Effector memory CD4-positive, alpha-beta T cell (primary cell): ENCODE measurements at places on chromosomes 11 and 22.

- no peaks in the 10 kb centered on the region for H3K4me1 ChIP-seq
- no peaks in the 10 kb centered on the region for H3K36me3 ChIP-seq
- H3K4me3 ChIP-seq = no peak overlapping the region
These were observed 44.7 kb upstream of the ZBTB44 start for GRCh38 chr11:130359419-130359818.

GRCh38 chr11:100719362-100719761 lies 32.3 kb downstream of the ARHGAP42 start:
- no peaks in the 10 kb centered on the region for H3K27me3 ChIP-seq
- no peaks in the 10 kb centered on the region for H3K36me3 ChIP-seq
- H3K4me1 ChIP-seq = no peaks in the 10 kb centered on the region
- DNase-seq = no peak
- H3K27ac ChIP-seq = no peak overlapping the region

DNA sequence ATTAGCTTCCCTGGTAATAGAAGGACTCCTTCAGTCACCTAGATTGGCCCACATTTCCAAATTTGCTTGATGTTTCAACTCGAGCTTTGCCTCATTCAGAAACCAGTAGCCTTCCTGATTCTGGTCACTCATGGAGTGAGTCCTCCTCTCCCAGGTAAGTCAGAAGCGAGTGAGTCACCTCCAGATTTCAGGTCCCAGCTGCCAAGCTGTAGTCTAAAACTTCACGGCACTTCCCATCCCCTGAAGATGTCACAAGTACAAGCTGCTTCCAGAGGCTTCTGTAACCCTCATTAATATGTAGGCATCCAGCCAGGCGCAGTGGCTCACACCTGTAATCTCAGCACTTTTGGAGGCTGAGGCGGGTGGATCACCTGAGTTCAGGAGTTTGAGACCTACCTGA lies 23.5 kb downstream of the ARHGAP8 start:
- H3K36me3 ChIP-seq = no peaks in the 10 kb centered on the region
- H3K4me1 ChIP-seq = no peaks in the 10 kb centered on the region

- no peak for DNase-seq
- peaks cover 5% of the 10 kb centered on the region for H3K4me1 ChIP-seq
- no peak overlapping the region for H3K4me3 ChIP-seq
- H3K27me3 ChIP-seq = no peaks in the 10 kb centered on the region
These were observed 5.1 kb upstream of the DRG1 start for GRCh38 chr22:31394326-31394725.

DNA sequence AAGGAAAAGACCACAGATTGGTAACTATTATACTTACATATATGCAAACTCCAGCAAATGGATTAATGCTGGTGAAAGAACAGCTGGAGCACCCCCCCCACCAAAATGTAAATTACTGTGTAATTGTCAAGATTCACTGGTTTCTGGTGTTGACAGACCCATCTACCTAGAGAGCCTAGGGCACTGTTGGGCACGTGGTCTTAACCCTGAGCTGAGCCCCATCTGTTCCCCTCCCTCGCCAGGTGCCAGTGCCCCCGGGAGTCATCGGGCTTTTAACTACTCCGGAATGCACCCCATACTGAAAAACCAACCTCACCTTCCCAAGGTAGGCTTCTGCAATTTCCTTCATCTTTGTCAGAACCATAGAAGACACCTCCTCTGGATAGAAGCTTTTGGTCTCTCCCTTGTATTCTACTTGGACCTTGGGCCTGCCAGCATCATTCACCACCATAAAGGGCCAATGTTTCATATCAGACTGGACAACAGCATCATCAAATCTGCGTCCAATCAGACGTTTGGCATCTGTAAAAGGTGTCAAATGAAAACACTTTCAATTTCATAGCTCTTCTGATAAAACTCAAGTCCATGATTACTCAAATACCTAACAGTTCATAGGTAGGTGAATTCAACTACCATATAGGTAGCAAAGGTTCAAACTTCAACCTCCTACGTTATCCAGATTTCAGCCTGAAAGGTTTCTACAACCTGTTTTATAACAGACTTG lies 1.5 kb downstream of the HSPA8 start:
- H3K4me1 ChIP-seq = peaks cover 60% of the 10 kb centered on the region
- DNase-seq = no peak
- peaks cover 55% of the 10 kb centered on the region for H3K36me3 ChIP-seq

DNA sequence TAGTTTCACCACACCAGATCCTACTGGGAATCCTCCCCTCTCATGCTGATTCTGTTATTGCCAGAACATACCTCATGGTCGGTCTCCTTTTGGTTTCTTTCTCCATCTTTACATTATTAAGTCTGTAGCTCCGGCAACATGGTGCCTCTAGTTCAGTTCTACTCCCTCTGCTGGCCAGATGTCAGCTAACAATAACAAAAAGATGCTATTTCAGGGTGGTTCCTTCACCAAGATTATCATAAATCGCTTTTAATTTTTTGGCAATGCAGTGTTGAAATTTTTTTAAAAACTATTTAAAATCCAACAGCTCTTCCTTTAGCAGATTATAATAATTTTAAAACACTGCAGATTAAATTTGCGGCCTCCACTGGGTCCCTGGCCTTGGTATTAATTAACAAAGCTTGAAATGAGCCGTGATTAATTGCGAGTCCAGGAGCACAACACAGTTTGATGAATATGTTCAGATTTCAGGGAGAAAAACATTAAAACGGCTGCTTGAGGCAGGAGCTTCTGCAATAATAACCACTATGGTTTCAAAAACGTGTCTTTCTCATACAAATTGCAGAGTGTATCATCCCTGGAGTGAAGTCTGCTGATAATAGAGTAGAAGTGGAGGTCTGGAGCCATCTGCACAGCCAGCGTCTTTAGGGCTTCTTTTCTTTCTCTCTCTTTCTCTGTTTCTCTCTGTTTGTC lies 492.9 kb upstream of the KIRREL3 start:
- H3K36me3 ChIP-seq = no peaks in the 10 kb centered on the region
- no peak for DNase-seq
- no peak overlapping the region for H3K4me3 ChIP-seq
- H3K27ac ChIP-seq = no peak overlapping the region
- H3K27me3 ChIP-seq = no peaks in the 10 kb centered on the region
- no peaks in the 10 kb centered on the region for H3K4me1 ChIP-seq

GRCh38 chr11:75625021-75625420 lies 43.8 kb downstream of the MAP6 start:
- H3K4me1 ChIP-seq = no peaks in the 10 kb centered on the region
- H3K36me3 ChIP-seq = no peaks in the 10 kb centered on the region
- H3K4me3 ChIP-seq = no peak overlapping the region
- no peaks in the 10 kb centered on the region for H3K27me3 ChIP-seq

GRCh38 chr11:7480113-7480512 lies 5.2 kb upstream of the OLFML1 start:
- no peaks in the 10 kb centered on the region for H3K36me3 ChIP-seq
- no peak overlapping the region for H3K27ac ChIP-seq
- no peaks in the 10 kb centered on the region for H3K27me3 ChIP-seq
- H3K4me3 ChIP-seq = no peak overlapping the region
- DNase-seq = no peak

- no peak overlapping the region for H3K27ac ChIP-seq
- DNase-seq = no peak
- no peaks in the 10 kb centered on the region for H3K27me3 ChIP-seq
- H3K36me3 ChIP-seq = no peaks in the 10 kb centered on the region
These were observed 29.1 kb upstream of the TP53I11 start for GRCh38 chr11:44979543-44980399.

GRCh38 chr11:75233754-75234172 lies 6.8 kb upstream of the TPBGL start:
- peaks cover 6% of the 10 kb centered on the region for H3K27me3 ChIP-seq
- H3K4me1 ChIP-seq = no peaks in the 10 kb centered on the region
- H3K27ac ChIP-seq = no peak overlapping the region
- no peak overlapping the region for H3K4me3 ChIP-seq

- H3K4me3 ChIP-seq = no peak overlapping the region
- no peak for DNase-seq
- H3K27ac ChIP-seq = no peak overlapping the region
- no peaks in the 10 kb centered on the region for H3K36me3 ChIP-seq
- H3K27me3 ChIP-seq = no peaks in the 10 kb centered on the region
- peaks cover 9% of the 10 kb centered on the region for H3K4me1 ChIP-seq
These were observed 4.1 kb downstream of the TMEM80 start for GRCh38 chr11:699753-700152.

DNA sequence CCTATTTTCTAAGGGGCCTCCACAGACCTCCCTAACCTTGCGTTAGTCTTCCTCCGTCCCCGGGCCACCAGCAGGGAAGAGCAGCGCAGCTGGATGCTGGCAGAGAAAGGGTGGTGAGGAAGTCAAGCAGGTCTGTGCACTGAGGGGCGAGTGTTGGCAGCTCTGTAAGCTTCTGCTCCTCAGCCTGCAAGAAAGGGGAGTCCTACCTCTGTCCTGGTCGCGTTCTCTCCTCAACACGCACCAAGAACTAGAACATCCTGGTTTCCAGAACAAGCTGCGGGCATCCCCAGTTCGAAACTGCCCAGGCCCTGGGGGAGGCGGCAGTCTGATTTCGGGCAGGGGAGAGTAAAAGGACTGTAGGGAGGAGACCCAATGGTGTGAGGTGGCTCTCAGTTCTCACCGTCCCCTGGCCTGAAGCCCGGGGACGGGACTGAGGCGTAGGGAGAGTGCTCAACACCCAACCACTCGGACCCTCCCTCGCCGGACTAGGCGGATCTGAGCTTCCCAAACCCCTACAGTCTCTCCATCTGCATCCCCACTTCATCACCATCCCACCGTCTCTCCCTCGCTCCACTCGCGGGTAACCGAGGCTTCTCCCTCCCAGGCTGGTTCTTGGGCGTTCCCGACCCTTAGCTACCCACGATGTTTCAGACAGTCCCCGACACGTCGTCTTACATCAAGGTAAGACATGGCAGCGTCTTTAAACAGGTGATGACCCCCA lies 7.7 kb upstream of the FLI1 start:
- no peak for DNase-seq
- peaks cover 12% of the 10 kb centered on the region for H3K27me3 ChIP-seq
- no peak overlapping the region for H3K27ac ChIP-seq

DNA sequence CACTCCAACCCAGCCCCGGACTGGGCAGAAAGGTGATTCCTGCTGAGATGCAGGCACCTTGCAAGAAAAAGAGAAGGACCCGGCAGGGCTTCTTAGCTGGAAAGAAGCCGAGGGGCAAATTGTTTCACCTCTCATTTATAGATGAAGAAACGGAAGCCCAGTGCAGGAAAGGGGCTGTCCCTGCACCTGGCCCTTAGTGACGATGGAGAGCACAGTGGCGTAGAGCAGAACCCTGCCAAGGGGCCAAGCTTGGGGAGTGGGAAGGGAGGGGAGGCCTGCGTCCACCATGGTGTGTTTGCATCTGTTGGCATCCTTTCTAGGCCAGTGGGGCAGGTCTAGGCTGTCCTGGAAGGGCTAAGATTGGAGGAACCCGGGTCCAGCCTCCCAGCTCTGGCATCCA lies 7.8 kb upstream of the MS4A15 start:
- no peak overlapping the region for H3K4me3 ChIP-seq
- DNase-seq = no peak
- H3K36me3 ChIP-seq = no peaks in the 10 kb centered on the region
- H3K27ac ChIP-seq = no peak overlapping the region
- H3K4me1 ChIP-seq = no peaks in the 10 kb centered on the region
- no peaks in the 10 kb centered on the region for H3K27me3 ChIP-seq

GRCh38 chr11:66346476-66347424 lies 679 bp downstream of the B4GAT1 start:
- no peak for DNase-seq
- H3K27me3 ChIP-seq = no peaks in the 10 kb centered on the region
- H3K36me3 ChIP-seq = peaks cover 4% of the 10 kb centered on the region
- peak overlapping the region; percentile 80 for H3K4me3 ChIP-seq
- peak overlapping the region; percentile 80 for H3K27ac ChIP-seq
